ENCODE measurements at places on chromosomes 4 and X.

DNA sequence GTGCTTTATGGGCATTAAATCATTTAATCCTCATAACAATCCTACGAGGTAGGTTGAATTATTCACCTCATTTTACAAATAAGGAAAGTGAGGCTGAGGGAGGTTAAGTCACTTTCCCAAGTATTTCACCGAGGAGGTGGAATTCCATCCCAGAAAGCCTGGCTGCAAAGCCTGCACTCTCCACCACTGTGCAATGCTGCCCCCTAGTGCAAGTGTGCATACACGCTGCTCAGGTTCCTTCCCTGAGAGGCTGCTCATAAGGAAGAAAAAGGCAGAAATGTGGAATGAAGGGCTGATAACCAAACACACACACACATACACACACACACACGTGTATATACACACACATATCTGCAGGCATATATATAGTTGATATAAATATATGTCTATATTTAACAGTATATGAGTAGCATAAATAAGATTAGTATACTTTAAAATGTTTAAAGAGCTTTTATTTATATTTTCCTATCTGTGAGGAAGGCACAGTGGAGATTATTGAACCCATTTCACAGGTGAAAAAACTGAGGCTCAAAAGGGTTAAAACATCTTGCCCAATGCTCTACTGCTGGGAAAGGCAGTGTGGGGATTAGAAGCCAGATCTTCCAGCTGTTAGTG, 714.5 kb upstream of the TENM3 start:
- no peak for DNase-seq

DNA sequence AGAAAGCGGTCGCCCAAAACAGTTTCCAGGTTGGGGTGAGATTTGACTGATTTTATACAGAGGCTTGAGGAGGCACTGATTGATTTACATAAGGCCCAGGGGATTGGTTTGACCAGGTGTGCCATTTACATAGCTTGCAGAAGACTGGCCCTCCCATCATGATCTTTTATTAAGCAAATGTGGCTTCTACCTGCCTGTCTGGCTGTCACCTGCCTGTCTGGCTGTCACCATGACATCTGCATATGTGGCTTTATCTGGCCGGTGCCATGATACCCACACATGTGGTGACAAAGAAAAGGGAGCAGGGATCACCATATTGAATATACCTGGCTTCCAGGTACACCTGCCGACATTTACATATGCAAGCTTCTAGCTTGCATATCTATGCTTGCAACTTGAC, 17.0 kb upstream of the CDS1 start:
- DNase-seq: no peak

GRCh38 chr4:177008071-177008835, 215.5 kb upstream of the VEGFC start:
- no peak for DNase-seq

- no peak for DNase-seq
Observed at GRCh38 chrX:142296421-142296820, 91.3 kb upstream of the MAGEC2 start.
